K562 (cell line): ENCODE measurements at places on chromosomes 2 and 18. TPM values are rescaled to one million over a fixed set of nuclear protein-coding genes. Genes with fewer than 3 reads are reported as not detected.

- DNase-seq: no peak
Measured at GRCh38 chr18:64707052-64707451, 558.2 kb upstream of the LINC00305 start.

DNA sequence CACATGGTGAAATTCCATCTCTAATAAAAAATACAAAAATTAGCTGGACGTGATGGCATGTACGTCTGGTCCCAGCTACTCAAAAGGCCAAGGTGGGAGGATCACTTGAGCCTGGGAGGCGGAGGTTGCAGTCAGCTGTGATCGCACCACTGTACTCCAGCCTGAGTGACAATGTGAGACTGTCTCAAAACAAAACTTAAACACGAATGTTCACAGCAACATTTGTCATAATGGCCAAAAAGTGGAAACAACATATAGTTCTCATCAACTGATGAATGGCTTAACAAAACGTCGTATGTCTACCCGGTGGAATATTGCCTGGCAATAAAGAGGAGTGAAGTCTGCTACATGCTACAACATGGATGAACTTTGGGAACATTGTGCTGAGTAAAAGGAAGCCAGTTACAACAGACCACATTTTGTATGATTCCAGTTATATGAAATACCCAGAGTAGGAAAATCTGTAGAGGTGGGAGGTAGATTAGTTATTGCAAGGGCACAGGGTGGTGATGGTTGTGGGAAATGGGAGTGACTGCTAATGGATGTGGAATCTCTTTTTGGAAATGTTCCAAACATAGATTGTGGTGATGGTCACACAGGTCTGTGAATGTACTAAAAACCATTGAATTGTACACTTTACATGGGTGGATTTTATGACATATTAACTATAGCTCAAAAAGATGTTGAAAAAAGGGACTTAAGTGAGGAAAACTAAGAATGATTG lies 478.2 kb downstream of the PTPRM start:
- no peak for DNase-seq

GRCh38 chr2:46866770-46867246 lies 48.8 kb downstream of the MCFD2 start:
- no peak for DNase-seq

GRCh38 chr18:10090668-10091067 lies 176.9 kb downstream of the VAPA start:
- no peak for DNase-seq

GRCh38 chr2:44949329-44950151 lies 8.0 kb downstream of the SIX3 start:
- no peak for DNase-seq

GRCh38 chr2:132403146-132403545 lies 13.5 kb upstream of the GPR39 start:
- DNase-seq: no peak

GRCh38 chr2:30231996-30232800 lies 864 bp downstream of the LBH start:
- peak; percentile 49 for DNase-seq

DNA sequence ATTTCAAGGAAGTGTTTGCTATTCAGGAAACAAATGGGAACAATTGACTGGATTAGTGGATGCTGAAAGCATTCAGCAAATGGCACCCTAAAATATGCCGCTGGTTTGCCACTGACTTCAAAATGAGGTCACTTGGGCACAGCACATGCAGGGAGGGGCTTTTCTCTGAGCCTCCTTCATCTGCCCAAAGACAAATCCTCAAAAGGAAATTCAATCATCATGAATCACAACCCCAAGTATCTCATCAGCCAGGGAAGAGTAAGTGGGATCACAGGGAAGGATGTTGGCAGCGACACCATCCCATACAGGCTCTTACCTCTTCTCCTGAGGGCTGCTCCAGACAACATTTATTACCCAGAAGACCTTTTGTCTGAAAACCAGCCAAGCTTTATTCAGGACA lies 14.4 kb upstream of the SP140L start:
- DNase-seq: no peak

- DNase-seq: no peak
Measured at GRCh38 chr2:76211991-76212985, 501.6 kb upstream of the GCFC2 start.

DNA sequence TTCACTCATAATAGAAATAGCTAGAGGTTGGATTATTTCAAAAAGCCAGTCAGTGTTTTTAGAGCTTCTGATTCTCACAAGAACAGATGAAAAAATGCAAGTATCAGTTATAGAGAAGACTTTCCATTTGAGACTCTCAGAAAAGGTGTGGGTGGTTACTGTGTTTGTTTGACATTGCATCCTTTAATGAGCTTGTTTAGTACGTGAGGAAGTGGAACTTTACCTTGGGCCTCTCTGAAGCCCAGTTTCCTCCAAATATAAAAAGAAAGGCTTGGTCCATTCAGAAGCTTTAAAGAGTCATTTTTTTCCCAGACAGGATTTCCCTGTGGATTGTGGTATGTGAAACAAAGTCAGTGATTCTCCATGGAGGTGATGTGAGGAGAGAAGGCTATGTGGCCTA lies 89.9 kb upstream of the RANBP2 start:
- no peak for DNase-seq

- DNase-seq: peak; percentile 67
Measured at GRCh38 chr2:27871802-27872201, 18.4 kb downstream of the RBKS start.

- no peak for DNase-seq
Measured at GRCh38 chr2:20457661-20458630, 11.1 kb downstream of the RHOB start.

DNA sequence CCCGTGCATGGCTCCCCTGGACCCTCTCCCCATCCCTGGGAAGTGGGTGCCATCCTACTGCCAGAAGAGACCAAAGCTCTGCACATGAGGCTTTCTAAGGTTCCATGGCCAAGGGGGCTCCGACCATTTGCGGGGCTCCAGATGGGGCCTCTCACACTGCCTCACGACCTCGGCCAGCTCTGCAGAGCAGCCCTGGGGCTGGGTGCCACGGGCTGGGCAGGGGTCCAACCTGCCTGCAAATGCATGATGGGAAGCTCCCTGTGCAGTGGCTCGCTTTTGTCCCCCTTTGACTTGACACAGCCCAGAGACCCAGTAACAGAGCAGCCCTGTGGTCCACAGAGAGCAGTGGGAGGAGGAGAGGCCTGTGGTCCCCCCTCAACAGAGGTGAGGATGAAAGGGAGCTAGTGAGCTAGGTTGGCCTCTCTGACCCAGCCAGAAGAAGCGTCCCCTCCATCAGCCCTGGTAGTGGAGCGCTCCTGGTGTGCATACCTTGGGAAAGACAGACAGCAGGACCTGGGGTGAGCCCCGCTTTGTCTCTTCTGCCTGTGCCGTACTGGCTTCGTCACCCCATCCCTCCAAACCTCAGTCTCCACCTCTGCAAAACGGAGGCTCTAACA lies 174.1 kb downstream of the DDX1 start:
- DNase-seq: no peak

DNA sequence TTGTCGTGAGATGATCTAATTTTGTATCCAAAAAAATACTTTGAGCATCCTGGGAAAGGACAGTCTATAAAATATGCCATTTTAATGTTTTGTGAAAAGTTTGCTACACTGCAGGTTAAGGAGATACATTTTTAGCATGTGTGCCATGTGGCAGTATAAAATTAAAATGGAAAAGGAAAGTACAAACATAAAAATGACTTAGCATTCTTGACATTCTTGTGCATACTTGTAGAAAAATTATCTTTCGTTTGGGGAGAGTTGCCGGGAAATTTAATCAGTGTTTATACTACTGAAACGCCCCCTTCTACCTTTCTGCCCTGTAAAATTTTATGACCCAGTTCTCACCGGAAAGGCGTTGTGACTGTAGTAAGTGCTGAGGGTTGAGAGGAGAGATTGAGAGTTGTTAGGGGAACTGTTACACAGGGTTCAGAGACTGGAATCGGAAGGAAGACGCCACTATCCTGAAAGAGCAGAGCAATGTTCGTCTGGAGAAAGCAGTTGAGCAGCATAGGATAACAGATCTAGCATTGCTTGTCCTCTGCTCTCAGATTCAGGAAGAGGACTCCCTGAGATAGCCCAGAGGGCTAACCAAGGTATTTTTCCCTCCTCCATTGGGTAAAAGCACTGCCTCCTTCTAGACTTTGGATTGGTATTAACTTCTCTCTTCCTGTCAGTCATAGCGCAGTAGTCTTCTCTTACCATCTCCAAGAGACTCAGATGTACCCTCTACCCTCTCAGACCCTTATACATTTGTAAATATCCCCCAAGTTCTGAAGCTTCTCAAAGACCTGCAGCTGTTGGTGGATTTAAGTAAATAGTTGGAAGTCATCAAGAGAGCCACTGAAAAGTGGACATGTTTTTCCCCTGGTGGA lies 2.7 kb downstream of the CDH20 start:
- no peak for DNase-seq

GRCh38 chr2:238320246-238320647 lies at the start of gene TRAF3IP1:
TSS of gene TRAF3IP1 (plus strand) at chr2:238320518. CDS start at chr2:238320663, 145 bp downstream.
- peak; percentile 95 for DNase-seq

DNA sequence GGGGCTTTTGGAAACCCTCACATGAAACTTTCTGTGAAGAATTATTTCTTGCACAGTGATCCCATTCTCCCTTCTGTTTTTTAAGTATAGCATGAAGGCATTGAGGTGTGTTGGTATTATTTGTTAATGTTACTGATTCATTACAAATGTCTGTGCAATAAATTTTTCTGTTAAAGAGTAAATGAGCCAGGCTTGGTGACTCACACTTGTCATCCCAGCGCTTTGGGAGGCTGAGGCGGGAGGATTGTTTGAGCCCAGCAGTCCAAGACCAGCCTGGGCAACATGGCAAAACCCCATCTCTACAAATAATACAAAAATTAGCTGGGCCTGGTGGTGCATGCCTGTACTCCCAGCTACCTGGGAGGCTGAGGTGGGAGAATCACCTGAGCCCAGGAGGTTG lies 87.8 kb downstream of the KCTD18 start:
- no peak for DNase-seq

DNA sequence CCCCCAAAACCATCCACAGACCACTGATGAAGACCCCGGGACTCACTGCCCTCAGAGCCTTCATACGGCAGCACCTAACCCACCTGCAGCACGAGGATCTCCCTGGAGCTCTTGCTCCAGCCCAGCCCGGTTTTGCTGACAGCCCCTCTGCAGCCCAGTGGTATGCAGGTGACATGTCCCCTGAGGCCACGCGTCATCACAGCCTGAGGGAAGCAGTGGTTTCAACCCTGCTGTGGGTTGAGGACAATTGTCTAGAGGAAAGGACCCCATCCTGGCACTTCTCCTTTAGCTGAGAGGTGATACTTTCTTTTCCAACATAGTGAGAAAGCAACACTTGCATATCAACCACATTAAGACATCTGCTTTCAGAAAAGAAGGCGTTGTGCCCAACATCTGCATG lies 134.0 kb downstream of the SEPTIN10 start:
- DNase-seq: no peak

DNA sequence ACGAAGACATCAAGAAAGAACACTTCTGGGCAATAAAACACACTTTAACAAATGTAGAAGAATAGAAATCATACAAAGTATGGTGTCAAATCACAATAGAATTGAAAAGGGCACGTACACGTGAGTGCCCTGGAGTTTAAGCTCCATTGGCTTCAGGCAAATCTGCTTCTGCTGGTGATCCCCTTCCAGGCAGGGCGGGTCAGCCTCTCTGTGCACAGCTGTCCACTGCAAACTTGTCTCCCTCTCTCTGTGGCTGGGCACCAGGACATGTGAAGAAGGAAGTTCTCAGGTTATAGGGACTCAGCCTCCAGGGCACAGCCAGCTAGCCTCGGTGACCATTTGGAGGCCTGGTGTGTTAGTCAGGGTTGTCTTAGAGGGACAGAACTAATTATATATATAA lies 66.0 kb downstream of the ST3GAL5 start:
- no peak for DNase-seq

DNA sequence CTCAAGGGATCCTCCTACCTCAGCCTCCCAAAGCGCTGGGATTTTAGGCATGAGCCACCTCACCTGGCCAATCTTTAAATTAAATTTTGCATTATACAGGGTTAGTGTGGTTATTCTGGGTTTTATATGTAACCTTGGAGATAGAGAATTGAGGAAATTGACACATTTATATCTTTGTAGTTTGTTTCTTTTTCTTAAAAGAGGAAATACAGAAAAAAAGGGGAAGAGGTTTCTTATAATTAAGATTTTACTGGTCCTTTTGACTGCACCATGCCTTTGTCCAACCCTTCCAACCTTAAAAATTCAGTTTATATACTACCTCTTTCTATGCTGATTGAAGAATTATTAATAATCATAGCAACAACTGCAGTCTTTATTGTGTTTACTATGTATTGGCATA lies 210.1 kb upstream of the STON1 start:
- DNase-seq: no peak

DNA sequence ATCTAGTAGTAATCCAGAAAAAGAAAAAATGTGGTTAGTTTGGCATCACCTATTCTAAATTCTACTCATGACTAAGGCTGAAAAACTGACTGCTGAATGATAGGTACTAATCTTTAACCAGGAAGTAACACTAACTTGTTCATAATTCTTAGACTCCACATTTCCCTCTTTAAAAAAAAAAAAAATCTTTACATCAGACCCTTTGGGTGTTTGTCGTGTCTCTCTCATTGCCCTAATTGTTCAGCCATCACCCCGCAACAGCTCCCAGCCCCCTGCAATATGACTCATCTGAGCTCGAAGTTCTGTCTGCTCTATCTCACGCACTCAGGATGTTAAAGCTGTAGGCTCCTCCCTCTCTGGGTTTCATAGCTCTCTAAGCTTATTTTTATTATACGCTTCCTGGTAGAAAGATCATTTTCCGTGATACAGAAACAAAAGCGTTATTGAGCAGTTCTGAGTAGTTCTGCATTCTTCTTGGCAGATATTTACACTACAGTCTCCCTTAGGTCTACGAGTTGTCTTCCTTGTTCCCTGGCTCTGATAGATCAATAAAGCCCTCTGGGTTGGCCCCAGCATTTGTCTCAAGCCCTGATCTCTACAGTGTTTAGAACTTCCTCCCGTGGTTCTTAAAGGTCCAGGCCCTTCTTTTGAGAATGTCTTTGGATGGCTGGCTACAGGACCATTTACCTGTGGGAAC lies 95.6 kb downstream of the TNFRSF11A start:
- peak; percentile 76 for DNase-seq

CCDC121 gene
- total RNA-seq: 3.3 TPM in 2 replicates

SETBP1 gene
- total RNA-seq: 0.13 and 0.18 TPM in 2 replicates

ZNF2 gene
- 2.2 and 2.5 TPM in 2 replicates for total RNA-seq

ATP9B gene
- total RNA-seq: 9.8 and 13.2 TPM in 2 replicates

DYSF gene
- 0.80 and 0.87 TPM in 2 replicates for total RNA-seq

ACADL gene
- 0.07 TPM in 1 of 2 replicates, not detected in the other for total RNA-seq

EFEMP1 gene
- 0.82 and 0.83 TPM in 2 replicates for total RNA-seq

TCF7L1 gene
- total RNA-seq: 0.11 and 0.13 TPM in 2 replicates

HMSD gene
- 0.33 and 0.87 TPM in 2 replicates for total RNA-seq

CFAP221 gene
- total RNA-seq: 0.35 and 0.51 TPM in 2 replicates

TUBA4B gene
- not detected in 2 replicates for total RNA-seq

SCN3A gene
- total RNA-seq: not detected in 2 replicates

AOX1 gene
- 0.55 and 0.69 TPM in 2 replicates for total RNA-seq
